Heart right ventricle (tissue), 16 donors: ENCODE measurements at places on chromosomes 16 and 17. TPM values are rescaled to one million over a fixed set of nuclear protein-coding genes. Genes with fewer than 3 reads are reported as not detected.

CYLD gene
- polyA plus RNA-seq: 10.3 TPM

DNA sequence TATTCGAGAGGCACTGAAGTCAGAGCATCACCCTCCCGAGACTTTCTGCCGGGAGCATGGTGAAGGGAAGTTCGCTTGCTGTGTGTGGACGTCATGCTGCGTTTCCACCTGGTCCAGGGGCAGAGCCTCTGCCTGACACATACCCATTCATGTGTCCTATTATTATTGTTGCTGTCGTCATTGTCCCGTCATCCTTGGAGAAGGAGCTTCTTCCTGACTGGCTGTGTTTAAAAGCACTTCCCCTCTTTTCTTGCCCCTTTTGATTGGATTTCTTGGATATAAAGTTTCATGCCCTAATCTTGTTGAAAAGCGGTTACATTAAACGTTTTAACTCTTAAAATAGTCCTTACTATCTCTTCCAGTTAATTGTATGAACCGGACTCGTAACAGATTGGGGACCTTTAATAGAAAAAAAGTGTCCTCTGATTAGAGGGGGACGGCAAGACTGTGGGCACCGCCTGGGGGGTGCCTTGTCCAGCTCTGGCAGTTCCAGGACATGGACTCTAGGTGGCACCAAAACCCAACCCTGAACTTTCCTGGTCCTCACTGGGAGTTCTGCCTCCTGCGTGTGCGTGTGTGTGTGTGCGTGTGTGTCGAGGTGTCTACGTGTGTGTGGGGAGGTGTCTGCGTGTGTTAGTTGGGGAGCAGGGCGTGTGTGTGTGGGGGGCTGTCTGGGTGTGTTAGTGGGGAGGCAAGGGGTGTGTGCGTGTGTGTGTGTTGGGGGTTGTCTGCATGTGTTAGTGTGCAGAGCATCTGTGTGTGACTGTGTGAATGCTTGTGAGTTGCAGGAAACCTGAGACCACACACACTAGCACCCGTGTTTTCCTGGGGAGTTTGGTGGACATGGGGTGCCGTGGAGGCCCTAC, 133.3 kb upstream of the CIBAR2 start:
- peak; percentile 68 for DNase-seq

- no peak for DNase-seq
These were observed 48.5 kb downstream of the CBFA2T3 start for GRCh38 chr16:88928405-88929090.

DNA sequence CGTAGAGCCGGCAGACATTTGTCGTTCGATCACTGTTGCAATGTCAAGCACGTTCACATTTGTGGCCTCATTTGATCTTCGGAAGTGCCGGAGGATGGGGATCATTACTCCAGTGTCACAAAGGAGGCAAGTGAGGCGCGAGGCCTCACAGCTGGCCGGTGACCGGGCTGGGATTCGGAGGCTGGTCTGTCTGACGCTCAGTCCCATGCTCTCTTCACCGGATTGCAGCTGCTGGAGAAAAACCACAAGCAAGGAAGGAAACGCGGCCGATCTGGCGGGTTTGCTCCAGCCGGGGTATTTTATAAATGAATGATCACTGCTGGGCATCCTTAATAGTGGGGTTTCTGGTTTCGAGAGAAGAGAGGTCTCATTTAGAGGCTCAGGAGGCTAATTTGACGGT, 127.8 kb downstream of the OR1D5 start:
- DNase-seq: no peak
